CD4-positive, alpha-beta T cell treated with Interferon alpha-2 for 1 hour (primary cell): ENCODE measurements at places on chromosomes 12 and 14.
A peak's percentile ranks its signal among the peaks of the same experiment; 100 is the strongest.

DNA sequence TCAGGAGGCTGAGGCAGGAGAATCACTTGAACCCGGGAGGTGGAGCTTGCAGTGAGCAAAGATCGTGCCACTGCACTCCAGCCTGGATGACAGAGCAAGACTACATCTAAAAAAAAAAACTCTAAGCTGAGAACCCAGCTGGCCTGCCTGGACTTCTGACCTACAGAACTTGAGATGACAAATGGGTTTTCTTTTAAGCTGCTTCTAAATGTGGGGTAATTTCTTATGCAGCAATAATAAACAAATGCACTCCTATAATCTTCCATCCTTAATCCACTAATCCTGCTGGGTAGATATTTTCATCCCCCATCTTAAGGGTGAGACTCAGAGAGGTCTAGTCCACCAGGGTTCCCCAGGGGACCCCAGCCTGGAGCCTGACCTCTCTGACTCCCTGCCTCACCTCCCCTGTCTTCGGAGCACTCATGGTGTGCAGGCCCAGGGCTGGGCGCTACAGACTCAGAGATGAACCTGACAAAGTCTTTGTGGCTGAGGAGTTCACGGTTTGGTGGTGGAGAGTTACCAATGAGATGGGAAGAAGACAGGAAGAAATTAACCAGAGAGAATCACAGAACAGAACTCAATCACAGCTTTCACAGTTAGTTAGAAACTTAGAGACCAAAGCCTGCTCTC, 39.7 kb upstream of the BDKRB2 start:
- no peak for DNase-seq

- no peak for DNase-seq
These were observed 32.3 kb downstream of the EFCAB11 start for GRCh38 chr14:89922031-89922907.

GRCh38 chr12:106814714-106815113, 40.2 kb downstream of the RIC8B start:
- DNase-seq, result no peak

DNA sequence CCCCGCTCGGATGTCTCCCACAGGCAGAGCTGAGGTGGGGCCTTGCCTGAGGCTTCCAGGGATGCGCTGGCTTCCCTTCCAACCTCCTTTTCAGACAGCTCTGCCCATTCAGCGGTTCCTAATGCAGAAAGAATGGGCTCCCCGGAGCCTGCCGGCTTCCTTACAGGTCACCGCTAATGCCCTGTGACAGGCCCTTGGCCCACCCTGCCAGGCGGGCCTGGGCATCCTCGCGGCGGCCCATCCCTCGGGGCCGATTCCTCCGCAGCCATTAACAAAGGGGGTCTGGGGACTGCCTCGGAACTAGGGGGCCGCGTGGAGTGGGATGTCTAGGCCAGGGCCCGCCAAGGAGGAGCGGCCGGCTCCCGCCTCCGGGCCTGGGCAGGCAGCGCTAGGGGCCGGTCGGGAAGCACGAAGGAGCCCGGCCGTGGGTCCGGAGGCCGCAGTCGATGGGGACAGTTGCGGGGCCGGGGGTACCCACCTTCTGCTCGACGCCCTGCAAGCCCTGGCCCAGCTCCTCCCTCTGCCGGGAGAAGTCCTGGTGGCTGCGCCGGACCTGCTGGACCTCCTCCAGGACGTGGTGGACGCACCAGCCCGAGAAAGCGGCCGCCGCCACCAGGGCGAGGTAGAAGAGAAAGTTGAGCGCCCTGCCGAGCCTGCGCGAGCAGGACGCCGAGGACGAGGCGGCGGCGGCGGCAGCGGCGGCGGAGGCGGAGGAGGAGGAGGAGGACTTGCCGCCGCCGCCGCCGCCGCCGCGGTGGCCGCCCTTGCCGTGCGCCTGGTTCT, 738 bp downstream of the CKAP4 start:
- peak; percentile 64 for DNase-seq

- no peak for DNase-seq
These were observed 21.9 kb upstream of the PPP2R5C start for GRCh38 chr14:101739446-101740141.

GRCh38 chr14:81222126-81222525, 1.4 kb upstream of the GTF2A1 start:
- no peak for DNase-seq

GRCh38 chr12:64400041-64400440, 4.2 kb upstream of the XPOT start:
- peak; percentile 59 for DNase-seq

DNA sequence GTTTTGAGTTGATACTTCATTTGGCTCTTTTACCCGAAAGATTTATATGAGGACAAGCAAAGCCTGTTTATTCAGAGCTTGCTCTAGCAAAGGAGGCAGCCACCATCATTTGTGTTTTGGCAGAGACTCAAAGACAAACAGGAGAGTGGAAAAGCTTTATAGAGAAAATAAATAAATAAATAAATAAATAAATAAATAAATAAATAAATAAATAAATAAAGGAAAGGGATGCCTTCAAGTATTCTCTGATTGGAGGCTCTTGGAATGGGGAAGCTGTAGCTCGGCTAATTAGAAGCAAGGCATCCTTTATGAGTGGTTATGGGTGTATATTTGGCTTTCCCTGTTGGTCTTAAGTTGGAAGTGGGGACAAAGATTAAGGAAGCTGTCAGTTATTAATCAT, 229.8 kb downstream of the RASSF9 start:
- no peak for DNase-seq

- DNase-seq, result no peak
These were observed 94.5 kb downstream of the SCARB1 start for GRCh38 chr12:124769163-124769530.
